NCI-H1092 (cell line): ENCODE measurements at places on chromosomes 2 and 18.

- DNase-seq, result no peak
These were observed 449.2 kb upstream of the SPRED2 start for GRCh38 chr2:65881592-65881991.

DNA sequence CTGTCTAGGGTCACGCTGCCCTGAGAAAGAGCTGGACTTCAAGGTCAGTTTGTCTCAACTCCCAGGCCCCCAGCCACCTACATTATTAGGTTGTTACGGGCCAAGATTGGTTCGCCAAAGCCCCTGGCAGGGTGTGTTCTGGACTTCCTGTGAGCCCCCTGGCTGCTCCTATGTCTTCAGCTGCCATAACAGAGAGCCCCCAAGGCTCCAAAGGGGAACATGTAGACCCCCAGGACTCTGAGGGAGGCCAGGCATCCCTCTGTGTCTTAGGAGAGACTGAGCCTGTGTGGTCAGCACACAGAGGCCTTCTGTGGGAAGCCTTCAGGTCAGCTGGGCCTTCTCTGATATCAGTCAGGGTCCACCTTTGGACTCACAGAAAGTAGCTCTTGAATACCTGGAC, 58.3 kb downstream of the INHBB start:
- DNase-seq, result no peak

DNA sequence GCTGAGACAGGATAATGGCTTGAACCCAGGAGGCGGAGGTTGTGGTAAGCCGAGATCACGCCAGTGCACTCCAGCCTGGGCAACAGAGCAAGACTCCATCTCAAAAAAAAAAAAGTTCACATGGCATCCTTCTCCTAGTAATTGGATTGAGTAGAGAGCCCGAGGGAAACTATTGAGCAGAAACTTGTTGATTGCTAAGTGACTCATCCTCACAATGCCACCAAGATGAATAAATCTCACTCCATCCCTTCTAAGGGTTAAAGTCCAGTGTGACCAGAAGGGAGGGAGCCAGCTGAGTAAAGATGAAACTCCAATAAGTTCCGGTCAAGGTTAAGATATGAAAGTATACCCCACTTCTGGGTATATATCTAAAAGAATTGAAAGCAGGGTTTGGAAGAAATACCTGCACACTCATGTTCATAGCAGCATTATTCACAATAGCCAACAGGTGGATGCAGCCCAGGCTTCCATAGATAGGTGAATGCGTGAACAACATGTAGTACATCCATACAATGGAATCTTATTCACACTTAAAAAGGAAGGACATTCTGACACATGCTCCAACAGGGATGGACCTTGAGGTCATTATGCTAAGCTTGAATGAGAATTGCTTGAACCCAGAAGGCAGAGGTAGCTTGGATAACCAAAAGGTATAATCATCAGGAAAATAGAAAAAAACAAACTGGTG, 13.0 kb upstream of the FHL2 start:
- no peak for DNase-seq

GRCh38 chr2:193141-193671, 70.6 kb downstream of the SH3YL1 start:
- no peak for DNase-seq

DNA sequence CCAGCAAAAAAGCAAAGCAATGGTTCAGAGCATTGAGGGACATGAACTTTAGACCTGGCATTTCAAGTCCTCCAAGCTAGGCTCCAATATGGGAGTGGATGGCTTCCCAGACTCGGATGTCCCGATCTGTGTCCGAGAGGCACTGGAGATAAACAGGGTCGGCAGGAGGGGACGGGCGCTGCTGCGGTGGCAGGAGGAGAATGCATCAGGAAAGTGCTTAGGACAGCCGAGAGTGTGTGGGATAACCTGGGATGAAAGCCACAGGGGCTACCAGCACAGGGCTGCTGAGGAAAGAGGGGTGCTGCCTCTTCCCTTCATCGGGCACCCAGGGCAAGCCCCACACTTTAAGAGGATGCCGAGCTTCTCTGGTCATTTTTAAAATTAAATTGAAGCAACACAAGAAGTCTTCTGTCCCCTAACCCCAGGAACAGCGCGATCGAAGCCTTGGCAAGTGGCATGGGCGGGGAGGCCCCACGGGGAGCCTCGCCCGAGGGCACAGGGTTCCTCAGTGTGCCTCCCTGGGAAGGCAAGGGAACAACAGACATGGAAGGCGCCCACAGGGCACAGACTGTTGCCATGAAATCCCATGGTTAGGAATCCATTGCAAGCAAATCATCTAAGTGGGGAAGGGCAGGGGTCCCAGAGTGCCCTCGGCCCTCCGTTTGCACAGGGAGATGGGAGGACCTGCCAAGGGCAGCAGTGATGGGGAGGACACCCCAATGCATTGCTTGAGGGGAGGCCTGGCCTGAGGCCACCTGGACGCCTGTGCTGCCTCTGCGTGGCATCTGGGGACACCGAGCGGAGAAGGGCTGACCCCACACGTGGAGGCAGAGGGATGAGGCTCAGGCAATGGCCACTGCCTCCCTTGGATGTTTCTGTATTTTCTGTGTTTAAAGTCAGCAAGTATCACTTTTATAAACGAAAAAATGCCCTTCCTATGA, 78.5 kb upstream of the GPC1 start:
- DNase-seq, result no peak

- no peak for DNase-seq
These were observed 73.1 kb upstream of the PXDN start for GRCh38 chr2:1817256-1818051.

GRCh38 chr2:216012133-216012829, 1.1 kb downstream of the MREG start:
- DNase-seq, result no peak

- no peak for DNase-seq
These were observed 176.6 kb upstream of the KLHL29 start for GRCh38 chr2:23208339-23208738.

- no peak for DNase-seq
These were observed 19.1 kb upstream of the GPR55 start for GRCh38 chr2:230944123-230944653.

GRCh38 chr2:30680121-30680520, 127.1 kb downstream of the CAPN13 start:
- no peak for DNase-seq

- no peak for DNase-seq
These were observed 31.8 kb upstream of the MEX3C start for GRCh38 chr18:51229328-51229727.

GRCh38 chr2:206642075-206643025, at the start of gene FAM237A:
FAM237A (plus strand) TSS chr2:206642487; CDS start chr2:206644237, 1,750 bp downstream.
- DNase-seq, result no peak

GRCh38 chr2:154978710-154979109, 280.2 kb downstream of the KCNJ3 start:
- no peak for DNase-seq

- DNase-seq, result no peak
These were observed 739.3 kb downstream of the SLC4A3 start for GRCh38 chr2:220366765-220367164.

DNA sequence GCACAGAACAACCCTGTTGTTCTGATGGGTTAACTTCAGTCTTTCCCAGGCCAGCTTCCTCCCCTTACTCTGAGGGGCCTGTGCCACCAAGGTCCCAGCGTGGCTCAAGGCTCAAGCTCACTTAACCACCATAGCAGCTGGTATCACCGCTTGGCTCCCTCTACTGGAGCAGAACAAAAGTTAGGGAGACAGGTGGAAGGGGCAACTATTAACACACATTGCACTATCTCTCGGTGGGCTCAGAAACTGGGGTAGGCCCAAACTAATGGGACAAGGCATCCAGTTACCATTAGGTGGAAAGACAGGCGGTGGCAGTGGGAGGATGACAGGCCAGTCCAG, 88.7 kb upstream of the ATL2 start:
- DNase-seq, result no peak

DNA sequence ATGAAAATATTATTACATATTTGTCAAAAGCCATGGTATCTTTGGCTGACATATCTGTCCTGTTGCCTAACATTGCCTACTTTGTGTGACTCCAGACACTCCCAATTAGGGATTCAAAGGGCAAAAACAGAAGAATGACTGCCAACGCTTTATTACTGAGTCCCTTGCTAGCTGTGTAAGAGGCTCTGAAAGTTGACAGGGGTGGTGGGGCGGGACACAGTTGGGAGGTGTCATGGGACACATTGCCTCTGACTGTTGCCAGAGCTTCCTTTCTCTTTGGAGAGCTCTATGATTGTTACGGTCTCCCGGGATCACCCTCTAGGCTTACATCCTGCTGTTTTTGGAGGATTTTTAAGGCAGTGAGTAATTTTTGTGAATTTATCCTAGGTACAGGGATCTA, 249.6 kb upstream of the ACVR2A start:
- DNase-seq, result no peak

- no peak for DNase-seq
These were observed 47.1 kb downstream of the DDX1 start for GRCh38 chr2:15638720-15639119.

DNA sequence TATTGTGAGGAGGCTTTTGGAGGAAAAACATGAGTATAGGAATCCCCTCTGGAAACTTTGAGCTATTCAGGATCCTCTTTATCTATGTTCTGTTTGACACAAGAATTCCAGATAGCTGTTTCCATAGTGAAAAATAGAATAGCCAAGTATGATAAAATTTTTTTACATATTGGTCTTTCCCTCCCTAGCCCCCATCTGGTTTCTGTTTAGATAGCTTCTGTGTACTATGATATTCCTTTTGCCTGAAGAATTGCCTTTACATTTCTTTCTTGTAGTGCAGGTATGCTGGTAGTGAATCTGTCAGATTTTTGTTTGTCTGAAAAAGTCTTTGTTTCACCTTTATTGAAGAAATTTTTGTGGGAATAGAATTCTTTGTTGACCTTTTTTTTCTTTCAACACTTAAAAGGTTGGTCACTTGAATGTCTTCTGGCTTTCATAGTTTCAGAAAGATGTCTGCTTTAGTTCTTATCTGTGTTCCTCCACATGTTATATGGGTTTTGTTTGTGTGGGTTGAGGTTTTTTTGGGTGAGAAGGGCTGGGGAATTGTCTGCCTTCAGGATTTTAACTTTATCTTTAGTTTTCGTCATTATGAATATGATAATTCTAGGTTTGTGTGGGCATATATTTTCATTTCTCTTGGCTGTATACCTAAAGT, 29.9 kb upstream of the FBLN7 start:
- no peak for DNase-seq

DNA sequence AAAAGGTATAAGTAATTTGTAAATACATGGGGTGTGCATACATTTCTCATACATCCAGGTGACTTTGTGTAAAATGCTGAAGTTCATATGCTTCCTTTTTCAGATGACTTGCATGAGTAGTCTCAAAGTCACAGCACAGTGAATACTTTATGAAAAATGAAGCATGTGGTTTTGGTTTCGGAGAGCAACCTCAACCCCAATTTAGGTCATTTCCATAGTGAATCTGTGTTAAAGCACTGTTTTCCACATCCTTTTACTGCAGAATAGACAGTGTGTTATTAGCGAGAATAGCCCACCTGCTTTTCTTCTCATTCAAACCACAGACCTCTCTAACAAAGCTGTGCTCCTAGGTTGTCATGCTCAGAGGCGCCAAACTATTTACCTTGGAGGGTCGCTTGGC, 204.4 kb upstream of the RASGRP3 start:
- DNase-seq, result no peak
